Articular chondrocyte of knee joint (primary cell): ENCODE measurements at places on chromosomes 4 and X. TPM values are rescaled to one million over a fixed set of nuclear protein-coding genes. Genes with fewer than 3 reads are reported as not detected.

The DKK2 gene
- 0.32 TPM in 1 of 2 replicates, not detected in the other for total RNA-seq

The CTAG1A gene
- not detected in 2 replicates for total RNA-seq

The PPP1R3F gene
- 2.6 and 2.7 TPM in 2 replicates for total RNA-seq

The GPR119 gene
- not detected in 2 replicates for total RNA-seq

The CXXC4 gene
- not detected in 2 replicates for total RNA-seq
